ENCODE measurements at places on chromosomes 4 and X.

GRCh38 chr4:61511716-61512488 is 311.8 kb downstream of the ADGRL3 start:
- DNase-seq, result no peak

GRCh38 chr4:4603067-4603466 is 61.2 kb upstream of the STX18 start:
- DNase-seq, result no peak

GRCh38 chrX:152640034-152640818 is 2.5 kb downstream of the GABRQ start:
- no peak for DNase-seq

DNA sequence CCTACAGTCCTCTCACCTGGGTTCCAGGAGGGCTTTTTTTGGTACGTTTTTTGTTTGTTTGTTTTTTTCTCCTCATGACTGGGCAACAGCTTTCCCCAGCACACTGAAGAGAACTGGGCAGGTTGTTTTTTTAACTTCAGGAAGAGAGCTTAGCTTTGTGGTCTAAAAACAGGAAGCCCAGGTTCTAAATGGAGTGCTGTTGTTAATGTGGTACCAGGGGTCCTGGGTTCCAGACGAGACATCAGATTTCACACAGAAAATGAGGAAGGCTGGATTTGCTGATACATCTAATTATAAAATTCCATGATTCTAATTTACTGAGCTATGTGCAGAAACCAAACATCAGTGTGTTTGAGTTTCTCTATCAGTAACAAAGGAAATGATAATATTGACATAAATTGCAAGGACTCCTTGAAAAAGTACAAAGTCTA is 4.2 kb downstream of the MYOZ2 start:
- no peak for DNase-seq

GRCh38 chr4:18342847-18343246 is 321.3 kb upstream of the LCORL start:
- no peak for DNase-seq

- DNase-seq, result no peak
These were observed 358.3 kb downstream of the MAGEB5 start for GRCh38 chrX:26574234-26574633.

DNA sequence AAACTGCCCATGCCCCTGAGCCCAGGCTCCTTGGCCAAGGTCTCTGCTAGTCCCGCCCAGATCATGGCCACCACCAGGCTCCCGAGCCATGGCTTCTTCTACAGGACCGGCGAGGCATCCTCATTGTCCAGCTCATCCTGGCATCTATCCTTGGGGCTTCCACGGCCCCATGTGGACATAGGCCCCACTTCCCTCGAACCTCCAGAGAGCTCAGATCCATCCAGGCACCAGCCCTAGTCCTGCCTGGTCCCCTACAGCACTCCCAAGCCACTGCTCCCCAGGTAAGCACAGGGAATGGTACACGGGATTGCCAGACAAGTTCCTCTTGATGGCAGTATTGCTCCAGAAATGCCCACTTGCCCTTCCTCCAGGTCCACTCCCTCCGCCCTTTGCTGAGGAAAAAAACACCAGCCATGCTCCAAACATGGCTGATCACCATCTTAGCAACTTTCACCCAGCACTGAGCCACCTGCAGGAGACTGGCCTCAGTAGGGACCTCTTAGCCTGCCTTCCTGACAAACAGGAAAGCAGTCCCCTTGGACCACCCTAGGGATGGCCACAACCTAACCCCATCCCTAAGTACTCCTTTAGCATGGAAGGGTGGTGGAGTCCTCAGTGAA is 272.1 kb upstream of the AGTR2 start:
- DNase-seq, result peak; percentile 76

- no peak for DNase-seq
These were observed 102.1 kb upstream of the LNX1 start for GRCh38 chr4:53693408-53693807.

- DNase-seq, result no peak
These were observed 171.6 kb downstream of the PCDH10 start for GRCh38 chr4:133320576-133321170.

GRCh38 chrX:48685416-48685815 is 1.8 kb downstream of the WAS start:
- no peak for DNase-seq

- no peak for DNase-seq
These were observed 107.4 kb upstream of the F9 start for GRCh38 chrX:139423186-139423585.

DNA sequence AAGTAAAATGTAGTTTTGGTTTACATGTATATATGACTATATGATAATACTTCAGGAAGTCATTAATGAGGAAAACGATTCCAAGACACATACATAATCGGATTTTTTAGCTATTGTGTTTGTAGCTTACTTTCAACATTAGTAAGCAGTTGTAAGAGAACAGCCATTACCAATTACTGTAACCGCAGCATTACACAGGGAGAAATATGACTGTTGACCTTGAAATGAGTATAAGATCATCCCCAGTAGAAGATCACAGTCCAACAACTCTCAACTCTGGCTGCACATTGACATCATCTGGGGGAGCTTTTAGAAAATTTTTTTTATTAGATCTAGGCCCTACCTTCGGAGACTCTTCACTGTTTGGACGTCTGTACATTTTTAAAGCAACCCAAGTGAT is 762.0 kb upstream of the MAGEB2 start:
- no peak for DNase-seq

GRCh38 chr4:165667969-165668368 is 205.1 kb upstream of the TLL1 start:
- no peak for DNase-seq

DNA sequence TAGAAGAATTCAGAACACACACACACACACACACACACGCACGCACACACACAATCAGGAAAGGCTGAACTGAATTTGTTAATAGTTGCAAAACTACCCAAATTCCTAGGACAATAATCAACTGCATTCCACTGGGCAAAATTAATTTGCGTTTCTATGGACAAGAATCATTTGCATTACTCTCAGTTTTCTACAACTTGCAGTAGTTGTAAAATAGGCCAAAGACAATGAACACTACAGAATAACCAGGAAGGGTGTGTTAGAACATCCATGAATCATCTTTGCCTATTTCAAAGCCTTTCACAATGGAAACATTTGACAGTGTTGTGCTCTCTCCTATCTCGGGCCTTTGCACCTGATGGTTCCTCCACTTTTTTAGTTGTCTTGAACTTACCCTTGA is 77.1 kb upstream of the IGFBP7 start:
- no peak for DNase-seq

- DNase-seq, result no peak
These were observed 48.2 kb downstream of the HADH start for GRCh38 chr4:108037884-108038283.

GRCh38 chrX:116170511-116170910 is at the start of gene AGTR2:
TSS of gene AGTR2 (plus strand) at chrX:116170744. CDS start at chrX:116172281, 1,537 bp downstream.
- no peak for DNase-seq

- DNase-seq, result no peak
These were observed 121.6 kb upstream of the GRID2 start for GRCh38 chr4:92182006-92182735.

DNA sequence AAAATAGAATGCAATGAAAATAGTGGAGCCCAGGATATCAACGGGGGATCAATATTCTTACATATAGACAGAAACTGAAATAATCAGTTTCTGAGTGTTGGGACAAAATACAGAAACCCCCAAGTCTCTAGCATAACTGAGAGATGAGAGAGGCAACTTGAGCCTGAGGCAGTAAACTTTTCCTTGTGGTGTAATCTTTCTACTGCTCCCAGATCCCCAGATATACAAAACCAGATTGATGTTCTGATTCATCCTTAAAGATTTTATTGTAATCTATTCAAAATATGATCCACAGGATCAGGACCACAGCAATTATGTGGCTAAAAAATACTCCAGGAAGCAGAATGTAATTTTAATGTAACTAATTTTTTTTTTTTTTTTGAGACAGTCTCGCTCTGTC is 2282.6 kb downstream of the ARAP2 start:
- no peak for DNase-seq

GRCh38 chrX:63426519-63426918 is 75.4 kb upstream of the SPIN4 start:
- no peak for DNase-seq

GRCh38 chr4:184274286-184274951 is 56.7 kb upstream of the ENPP6 start:
- no peak for DNase-seq

DNA sequence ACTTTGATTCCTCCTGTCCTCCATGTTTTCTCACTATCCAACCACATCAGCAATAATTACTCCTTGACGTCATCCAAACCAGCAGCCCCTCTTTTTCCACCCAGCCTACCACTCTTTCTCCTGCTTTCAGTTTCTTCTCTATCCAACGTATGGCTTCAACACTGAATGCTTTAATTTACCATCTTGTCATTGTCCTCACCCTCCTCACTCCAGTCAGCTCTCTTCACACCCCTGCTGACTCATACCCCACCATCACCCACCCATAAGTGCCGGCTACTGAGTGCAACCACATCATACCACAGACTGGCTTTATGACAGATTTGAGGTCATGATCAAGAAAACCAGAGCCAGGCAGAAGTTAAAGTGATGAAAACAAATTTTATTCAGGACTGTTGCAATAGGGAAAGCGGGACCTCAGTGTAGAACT is 9.8 kb upstream of the ANXA5 start:
- no peak for DNase-seq

- no peak for DNase-seq
These were observed 15.8 kb downstream of the TBC1D14 start for GRCh38 chr4:6925357-6925836.

- no peak for DNase-seq
These were observed 94.8 kb upstream of the GRPR start for GRCh38 chrX:16028576-16028975.

DNA sequence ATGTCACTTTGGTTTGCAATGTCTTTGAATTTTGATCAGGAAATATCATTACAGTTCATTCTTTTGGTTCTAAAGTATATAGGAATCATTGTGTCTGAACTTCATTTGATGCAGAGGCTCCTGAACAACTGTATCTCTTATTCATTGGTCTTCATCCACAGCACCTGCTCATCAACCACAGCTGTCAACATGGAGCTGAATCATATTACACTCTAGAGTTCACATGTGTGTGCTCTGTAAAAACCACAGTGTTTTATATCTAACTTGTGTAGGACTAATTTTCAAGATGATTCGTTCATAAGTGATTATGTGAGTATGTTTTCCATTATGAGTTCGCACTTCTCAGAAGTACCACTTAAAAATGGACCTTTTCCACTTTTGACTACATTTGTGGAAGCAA is 643.3 kb upstream of the FAM241A start:
- DNase-seq, result no peak

DNA sequence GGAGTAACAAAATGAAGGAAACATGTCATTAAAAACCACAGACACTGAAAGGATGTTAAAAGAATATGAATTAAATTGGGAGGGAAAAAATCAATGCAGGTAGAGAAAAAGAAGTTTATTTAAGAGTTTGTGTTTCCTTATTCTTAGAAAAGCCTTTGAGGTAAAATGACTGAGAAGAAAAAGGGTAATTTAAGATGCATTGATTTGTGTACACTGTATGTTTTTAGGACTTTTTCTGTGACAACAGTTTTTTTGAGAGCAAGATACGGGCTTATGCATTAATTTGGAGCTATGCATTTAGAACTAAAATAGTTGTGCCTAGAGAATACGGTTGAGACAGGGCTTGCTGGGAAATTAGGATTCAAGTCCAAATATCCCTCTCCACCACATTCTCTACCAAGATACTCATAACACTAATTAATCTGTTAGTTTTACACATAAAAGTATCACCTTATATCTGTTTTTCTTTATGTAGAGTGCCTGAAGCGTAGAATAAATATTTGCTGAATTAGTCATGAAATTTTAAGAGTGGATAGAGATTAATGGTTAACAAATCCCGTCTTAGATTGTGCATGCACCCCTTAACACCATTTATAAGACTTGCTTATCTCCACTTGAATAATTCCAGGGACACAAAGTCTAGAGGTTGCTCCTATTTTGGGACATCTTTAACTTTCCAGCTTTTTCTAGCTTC is 232.5 kb downstream of the PCDH7 start:
- DNase-seq, result no peak

DNA sequence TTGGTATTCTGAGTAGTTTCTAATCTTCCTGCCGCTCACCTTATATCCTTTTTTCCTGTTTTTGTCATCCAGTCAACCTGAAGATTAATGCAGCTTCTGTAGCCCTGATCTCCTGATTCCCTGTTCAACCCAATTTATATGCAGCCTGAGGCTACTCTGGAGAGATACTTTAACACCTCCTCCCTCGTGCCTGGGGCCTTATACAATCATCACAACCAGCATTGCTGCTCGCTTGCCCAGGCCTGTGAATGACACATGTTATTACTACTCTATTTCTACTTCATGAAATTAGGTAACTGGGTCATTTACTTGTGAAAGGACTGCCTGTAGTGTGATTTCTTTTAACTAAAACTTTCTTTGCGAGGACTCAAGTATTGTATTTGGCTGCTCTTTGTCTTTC is 33.7 kb upstream of the WDR17 start:
- no peak for DNase-seq

DNA sequence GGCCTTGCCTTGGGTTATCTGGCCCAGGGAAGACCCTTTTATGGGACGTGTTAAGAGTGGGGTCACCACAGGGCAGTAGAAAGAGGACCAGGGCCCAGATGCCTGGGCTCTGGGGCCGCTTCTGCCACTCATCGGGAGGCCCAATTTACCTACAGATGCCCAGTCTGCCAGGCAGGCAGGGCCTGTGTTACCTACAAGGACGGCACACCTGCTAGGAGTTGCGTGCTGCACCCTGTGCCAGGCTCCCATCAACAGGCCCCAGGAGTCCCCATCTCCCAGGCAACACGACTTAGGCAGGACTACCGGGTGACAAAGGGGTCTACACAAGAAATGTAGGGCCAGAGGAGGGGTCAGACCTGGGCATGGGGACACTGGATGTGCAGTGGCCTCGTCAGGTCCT is 34.6 kb downstream of the WDR1 start:
- no peak for DNase-seq

- no peak for DNase-seq
These were observed 83.4 kb downstream of the PHKA2 start for GRCh38 chrX:18900401-18900976.

DNA sequence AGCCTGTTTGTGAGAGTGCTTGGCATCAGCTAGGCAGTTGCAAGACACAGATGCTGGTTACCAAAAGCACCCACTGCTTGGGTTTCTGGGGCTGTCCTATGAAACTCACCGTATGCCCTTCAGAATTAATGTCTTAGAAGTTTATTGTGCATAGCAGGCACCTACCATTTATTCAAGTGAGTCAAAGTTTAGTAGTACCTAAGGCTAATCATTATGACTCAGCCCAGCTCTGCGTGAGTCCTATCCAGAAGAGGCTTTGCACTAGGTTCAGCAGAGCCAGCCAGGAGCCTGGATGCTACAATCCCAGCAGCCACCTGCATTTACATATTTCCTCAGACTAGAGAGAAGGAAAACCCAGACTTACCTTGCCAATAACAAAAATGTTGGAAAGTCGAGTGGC is 4.2 kb downstream of the RPS4X start:
- DNase-seq, result no peak

GRCh38 chr4:151049430-151049884 is 34.4 kb upstream of the LRBA start:
- no peak for DNase-seq

DNA sequence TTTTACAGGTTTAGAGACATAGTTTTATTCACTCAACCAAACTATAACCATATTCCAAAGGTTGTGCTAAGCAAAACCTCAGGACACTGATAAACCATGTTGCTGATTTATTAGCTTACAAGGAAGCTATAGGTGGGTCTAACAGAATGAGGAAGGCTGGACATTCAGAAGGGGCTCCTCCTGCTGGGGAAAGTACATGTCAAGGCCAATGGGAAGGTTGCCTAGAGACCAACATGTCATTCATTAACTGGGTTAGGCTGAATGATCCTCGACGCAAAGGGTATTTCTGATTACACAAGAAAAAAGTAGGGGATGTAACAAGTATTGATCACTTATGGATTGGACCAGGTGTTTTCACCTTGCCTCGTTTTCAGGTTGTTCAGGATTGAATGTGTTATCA is 30.3 kb downstream of the SLC10A6 start:
- no peak for DNase-seq

All from stimulated activated CD4-positive, alpha-beta T cell treated with anti-CD3 and anti-CD28 coated beads, Interleukin-1b, Interleukin-23, amount 100 ng/mL, for 4 hours (primary cell).